Pulmonary artery endothelial cell (primary cell): ENCODE measurements at places on chromosomes 7 and 10. TPM values are rescaled to one million over a fixed set of nuclear protein-coding genes. Genes with fewer than 3 reads are reported as not detected.

- DNase-seq: no peak
Observed at GRCh38 chr7:99579281-99579955, 18.6 kb upstream of the TMEM225B start.

GRCh38 chr7:104935276-104935675 is 78.7 kb upstream of the KMT2E start:
- no peak for DNase-seq

GRCh38 chr7:108069646-108070045 is 60.5 kb downstream of the LAMB4 start:
- no peak for DNase-seq

DNA sequence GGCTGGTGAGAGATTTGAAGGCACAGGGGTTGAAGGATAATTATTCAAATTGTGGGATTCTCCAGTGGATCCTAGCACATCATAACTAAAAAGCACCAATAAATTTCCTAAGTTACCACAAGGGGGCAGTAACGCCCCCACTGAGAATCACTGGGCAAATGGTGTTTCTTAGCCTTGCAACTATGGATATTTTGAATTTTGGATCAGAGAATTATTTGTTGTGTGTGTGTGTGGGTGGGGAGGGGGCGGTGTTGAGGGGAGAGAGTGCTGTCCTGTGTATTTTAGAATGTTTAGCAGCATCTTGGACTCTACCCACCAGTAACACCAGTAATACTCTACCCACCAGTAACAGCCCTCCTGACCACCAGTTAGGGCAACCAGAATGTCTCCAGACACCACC is 63.3 kb upstream of the PRKG1 start:
- DNase-seq: no peak

- no peak for DNase-seq
Observed at GRCh38 chr10:77179015-77179695, 458.5 kb downstream of the KCNMA1 start.

- no peak for DNase-seq
Observed at GRCh38 chr7:84384417-84384816, 189.8 kb upstream of the SEMA3A start.

- DNase-seq: no peak
Observed at GRCh38 chr10:69391158-69391557, 25.6 kb downstream of the TACR2 start.

DNA sequence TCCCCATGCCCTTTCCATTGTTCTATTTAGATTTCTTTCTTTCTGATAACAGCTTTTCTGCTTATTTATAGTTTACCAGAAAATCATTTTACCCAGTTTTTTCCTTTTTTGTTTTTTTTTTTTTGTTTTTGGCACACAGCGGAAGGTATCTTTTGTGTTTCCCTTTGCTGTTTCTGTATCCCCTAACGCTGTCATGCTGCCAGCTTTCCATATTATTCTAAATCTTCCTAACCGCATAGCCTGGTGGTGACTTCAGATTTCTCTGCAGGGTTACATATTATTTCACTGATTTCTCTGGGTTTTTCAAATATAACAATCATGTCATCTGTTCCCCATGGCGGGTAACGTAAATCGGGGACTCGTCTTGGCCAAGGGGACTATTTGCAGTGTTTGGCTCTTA is 4.0 kb upstream of the SLC29A4 start:
- no peak for DNase-seq

DNA sequence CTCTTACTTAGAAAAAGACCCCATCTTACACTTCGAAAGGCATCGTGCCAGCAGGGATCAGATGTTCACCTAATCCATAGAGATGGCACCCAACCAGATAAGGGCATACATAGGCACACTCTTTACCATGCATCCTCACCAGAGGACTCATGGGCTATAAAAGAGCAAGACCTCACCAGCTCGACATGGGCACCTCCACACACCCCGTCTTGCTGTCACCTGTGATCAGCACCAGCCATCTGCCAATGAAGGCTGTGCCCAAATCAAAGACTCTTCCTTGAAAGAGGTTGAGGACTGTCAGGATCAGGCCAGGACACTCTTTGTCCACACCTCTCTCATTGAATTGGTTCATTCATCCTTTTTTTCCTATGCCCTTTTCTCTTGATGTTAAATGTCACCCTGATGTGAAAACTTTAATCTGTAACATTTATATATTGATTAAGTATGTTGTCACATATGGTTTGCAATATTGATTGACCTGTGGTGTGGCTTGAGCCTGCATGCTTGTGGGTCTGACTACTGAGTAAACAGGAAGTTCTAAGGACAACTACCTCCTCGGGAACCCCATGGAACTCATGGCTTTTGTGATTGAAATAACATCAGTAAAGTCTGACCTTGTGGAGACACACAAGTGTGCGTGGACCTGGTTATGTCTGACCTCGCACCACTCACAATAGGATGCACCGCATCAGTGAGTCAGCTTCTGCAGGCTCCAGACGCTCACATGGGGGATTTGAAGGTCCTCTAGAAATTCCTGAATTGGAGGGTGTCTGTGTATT is 75.5 kb downstream of the HTR5A start:
- DNase-seq: no peak

GRCh38 chr7:87878208-87878735 is 2.0 kb downstream of the DBF4 start:
- DNase-seq: no peak

DNA sequence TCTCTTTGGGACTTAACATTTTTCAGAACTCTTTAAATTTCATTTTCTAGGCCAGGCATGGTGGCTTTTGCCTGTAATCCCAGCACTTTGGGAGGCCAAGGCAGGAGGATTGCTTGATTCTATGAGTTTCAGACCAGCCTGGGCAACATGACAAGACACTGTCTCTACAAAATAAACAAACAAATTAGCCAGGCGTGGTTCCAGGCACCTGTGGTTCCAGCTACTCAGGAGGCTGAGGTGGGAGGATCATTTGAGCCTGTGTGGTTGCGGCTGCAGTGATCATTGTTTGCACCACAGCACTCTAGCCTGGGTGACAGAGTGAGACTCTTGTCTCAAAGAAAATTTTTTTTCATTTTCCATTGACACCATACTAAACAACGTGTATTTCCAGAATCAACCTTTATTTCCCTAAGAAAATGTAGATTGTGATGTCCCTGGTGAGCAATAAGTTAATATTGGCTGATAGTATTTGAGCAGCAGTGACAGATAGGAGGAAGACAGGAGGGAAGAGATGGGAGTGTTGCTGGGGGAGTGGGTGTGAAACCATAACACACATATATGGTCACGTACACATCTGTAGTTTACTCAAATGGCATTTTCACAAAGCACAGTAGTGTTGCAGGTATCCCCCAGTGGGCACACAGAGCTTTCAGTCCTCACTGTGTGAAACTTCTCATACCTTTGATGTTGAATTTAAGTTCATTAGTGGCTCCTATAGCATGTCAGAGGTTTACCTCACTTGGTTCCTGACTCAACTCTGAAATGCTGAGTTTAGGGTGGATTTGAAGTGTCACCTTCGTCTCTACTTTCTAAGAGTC is 205.6 kb downstream of the AUTS2 start:
- no peak for DNase-seq

- DNase-seq: no peak
Observed at GRCh38 chr10:125431149-125431548, 251.8 kb downstream of the TEX36 start.

DNA sequence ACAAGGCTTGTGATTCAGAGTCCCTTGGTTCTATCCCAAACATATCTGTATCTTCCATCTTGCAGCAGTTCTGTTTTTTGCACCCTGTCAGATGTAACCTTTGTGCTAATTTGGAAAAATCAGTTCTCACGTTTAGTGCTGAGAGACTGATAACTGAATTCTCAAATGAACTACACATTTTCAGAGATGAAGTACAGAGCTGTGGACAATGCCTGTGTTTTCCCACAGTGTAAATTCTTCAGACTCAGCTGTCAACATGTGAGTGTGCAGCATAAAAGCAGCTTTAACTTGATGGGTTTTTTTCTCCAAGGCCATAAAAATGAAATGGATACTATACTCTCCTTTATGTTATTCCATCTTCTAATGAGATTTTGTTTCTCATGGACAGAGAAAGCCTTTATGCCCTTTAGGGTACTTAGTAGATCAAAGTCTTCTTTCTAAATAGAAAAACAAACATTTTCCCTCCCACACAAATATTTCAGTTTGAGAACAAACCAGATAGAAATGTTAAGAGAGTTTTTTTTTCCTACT is 150.9 kb downstream of the SEMA3A start:
- DNase-seq: no peak

DNA sequence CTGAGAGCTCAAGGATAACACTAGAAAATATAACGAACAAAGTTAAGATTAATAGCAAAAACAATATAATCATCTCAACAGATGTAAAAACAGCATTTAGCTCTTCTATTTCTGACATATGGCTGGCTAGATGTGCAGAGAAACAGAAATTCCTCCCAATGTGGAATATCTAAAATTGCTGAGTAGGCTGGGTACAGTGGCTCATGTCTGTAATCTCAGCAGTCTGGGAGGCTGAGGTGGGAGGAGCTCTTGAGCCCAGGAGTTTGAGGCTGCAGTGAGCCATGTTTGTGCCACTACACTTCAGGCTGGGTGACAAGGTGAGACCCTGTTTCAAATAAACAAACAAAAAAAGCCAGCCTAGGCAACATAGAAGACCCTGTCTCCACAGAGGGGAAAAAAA is 18.0 kb downstream of the ZNF746 start:
- DNase-seq: no peak

GRCh38 chr10:103188853-103189252 is 4.2 kb downstream of the NT5C2 start:
- no peak for DNase-seq

- DNase-seq: no peak
Observed at GRCh38 chr10:113027574-113028455, 77.8 kb downstream of the TCF7L2 start.

DNA sequence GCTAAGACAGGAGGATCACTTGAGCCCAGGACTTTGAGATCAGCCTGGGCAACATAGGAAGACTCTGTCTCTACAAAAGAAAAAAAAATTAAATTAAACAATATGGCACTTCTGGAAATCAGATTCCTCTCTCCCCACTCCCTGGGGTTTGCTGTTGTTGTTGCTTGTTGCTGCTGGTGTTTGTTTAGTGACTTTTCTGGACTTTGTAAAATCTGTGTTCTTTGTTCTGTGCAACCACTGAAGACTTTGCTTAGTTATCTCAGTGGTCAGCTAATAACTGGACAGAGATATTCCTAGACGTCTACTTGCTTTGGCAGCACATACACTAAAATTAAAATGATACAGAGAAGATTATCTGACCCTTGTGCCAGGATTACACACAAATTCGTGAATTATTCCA is 10.3 kb upstream of the WIPI2 start:
- no peak for DNase-seq

GRCh38 chr7:108308903-108309302 is 147.3 kb downstream of the NRCAM start:
- DNase-seq: no peak

- no peak for DNase-seq
Observed at GRCh38 chr10:74738052-74738451, 88.3 kb upstream of the KAT6B start.

DNA sequence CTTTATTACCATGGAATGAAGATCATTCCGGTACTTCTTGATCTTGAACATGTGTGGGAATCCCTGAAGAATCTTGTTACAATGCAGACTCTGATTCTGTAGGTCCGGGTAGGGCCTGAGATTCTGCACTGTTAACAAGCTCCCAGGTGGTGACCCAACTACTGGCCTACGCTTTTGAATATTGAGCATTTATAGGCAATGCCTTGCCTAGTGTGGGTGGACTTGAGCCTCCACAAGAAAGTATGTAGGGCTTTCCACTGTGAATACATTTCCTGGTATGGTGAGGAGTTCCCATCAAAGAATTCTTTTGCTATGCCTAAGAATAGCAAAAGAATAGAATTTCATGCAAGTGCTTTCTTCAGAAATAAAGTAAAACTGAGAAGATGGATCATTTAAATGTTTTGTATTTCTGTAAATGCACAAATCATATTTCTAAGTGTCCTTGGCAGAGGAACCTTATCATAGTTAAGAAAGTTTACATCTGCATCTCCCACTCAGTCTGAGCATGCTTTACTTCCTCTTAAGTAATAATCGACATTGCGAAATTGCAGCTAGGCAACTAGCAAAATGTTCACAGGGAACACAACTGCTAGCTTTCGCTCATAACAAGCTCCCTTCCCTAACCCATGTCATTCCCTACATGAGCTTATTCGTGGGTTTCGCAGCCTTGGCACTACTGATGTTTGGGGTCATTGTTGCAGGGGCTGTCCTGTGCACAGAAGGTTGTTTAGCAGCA is 71.4 kb downstream of the AHR start:
- no peak for DNase-seq

DNA sequence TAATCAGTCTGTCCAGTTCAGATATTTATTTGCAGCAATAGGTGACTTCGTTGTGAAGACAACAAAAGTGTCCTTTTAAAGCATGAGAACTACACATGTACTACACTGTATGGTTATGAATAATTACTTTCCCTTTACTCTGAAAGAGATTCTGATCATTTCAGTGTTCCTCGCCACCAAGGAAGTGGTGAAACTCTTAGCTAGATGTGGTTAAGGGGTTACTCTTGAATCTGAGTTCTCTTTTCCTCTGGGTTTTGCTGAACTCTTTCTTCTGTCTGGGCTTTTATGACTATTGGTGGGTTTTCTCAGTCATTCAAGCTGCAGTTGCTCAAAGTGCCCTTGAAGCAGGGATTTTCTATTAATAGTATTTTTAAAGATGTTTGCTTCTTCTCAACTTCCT is 127.9 kb upstream of the SEM1 start:
- DNase-seq: no peak

GRCh38 chr7:16669581-16669980 is 23.6 kb downstream of the BZW2 start:
- no peak for DNase-seq

- DNase-seq: no peak
Observed at GRCh38 chr10:44757551-44758205, 153.5 kb upstream of the TMEM72 start.

DNA sequence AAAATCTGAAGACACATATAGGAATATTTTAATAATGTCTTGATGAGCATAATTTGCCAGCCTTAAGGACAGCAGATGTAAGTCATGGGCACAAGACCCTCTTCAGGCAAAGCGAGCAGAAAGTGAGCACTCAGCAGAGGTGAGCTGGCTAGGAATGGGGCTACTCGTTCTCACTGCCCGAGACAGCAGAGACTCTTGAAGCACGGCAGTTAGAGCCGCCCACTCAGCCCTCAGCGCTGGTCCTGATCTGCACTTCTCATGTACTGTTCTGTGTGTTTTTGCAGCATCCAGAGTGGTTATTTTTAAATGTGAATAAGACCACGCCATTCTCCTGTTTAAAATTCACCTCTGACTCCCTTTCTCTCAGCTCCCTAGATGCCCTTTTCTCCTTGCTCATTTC is 65.3 kb downstream of the GFRA1 start:
- DNase-seq: no peak

ITGA8 gene
- under 0.01 TPM in 1 of 2 replicates, not detected in the other for total RNA-seq

HPS1 gene
- 27.1 and 28.8 TPM in 2 replicates for total RNA-seq

STAG3 gene
- 0.13 and 0.42 TPM in 2 replicates for total RNA-seq

EXOC6 gene
- 129 and 228 TPM in 2 replicates for total RNA-seq

TCF7L2 gene
- total RNA-seq: 1.9 and 3.1 TPM in 2 replicates

TDRD1 gene
- total RNA-seq: not detected in 2 replicates

ADAP1 gene
- 0.79 and 1.8 TPM in 2 replicates for total RNA-seq

NAT16 gene
- total RNA-seq: not detected in 2 replicates

SPDYE16 gene
- total RNA-seq: 0.28 TPM in 1 of 2 replicates, not detected in the other

TMEM178B gene
- 0.07 TPM in 1 of 2 replicates, not detected in the other for total RNA-seq
